Liver (tissue), 10 donors: ENCODE measurements at places on chromosomes 3 and 15. TPM values are rescaled to one million over a fixed set of nuclear protein-coding genes. Genes with fewer than 3 reads are reported as not detected.

Gene SLC38A3
- 166 TPM for total RNA-seq

Gene TGM4
- not detected for total RNA-seq

Gene PFKFB4
- total RNA-seq: 5.3 TPM

Gene EHHADH
- 44.3 TPM for total RNA-seq

Gene LCTL
- total RNA-seq: not detected

Gene ROPN1
- not detected for total RNA-seq

Gene ZNF662
- 2.8 TPM for total RNA-seq

Gene ROBO2
- total RNA-seq: 1.9 TPM

Gene MYZAP
- total RNA-seq: 1.8 TPM
